ENCODE measurements at places on chromosomes 3 and 15.
A peak's percentile ranks its signal among the peaks of the same experiment; 100 is the strongest.

- DNase-seq, result no peak
Observed at GRCh38 chr3:105674437-105675065, 194.3 kb downstream of the CBLB start.

GRCh38 chr3:126753191-126754160 lies 49.4 kb downstream of the CHCHD6 start:
- DNase-seq, result no peak

DNA sequence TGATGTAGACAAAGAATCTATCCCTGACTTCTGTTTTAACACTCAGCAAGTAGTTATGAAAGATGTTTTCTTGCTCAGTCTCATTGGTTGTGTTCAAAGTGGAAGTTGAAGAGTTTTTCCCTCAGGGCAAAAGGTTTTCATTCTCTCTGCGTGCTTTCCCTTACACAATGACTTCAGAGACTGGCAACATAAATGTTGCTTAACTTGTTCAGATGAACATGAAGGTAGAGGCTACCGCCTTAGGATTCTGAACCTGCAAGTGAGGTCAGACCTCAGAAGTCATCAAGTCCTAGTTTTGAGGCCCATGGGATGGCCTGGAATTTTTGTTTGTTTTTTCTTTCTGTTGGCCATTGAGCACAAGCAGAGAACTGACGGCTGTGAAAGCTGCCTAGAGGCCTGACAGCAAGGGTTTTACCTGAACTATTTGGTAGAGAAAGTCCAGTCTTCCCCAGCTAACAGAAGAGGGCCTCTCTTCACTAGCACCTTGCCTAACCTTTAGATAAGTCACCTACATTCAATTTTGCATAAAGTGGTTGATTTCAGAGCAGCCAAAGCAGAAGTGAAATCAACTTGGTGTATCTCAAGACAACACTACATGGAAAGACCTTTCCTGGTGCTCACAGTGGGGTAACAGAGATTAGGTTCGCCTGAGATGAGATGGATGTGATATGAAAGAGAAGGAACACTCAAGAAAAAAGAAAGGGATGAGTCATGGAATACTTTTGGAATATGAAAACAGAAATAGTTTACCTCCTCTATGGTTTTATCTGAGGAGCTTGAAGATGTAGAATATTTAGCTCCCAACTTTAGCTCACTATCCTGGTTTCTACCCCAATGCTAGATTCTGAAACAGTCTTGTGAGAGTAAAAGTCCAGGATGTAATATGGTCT lies 53.6 kb upstream of the AP4E1 start:
- no peak for DNase-seq

DNA sequence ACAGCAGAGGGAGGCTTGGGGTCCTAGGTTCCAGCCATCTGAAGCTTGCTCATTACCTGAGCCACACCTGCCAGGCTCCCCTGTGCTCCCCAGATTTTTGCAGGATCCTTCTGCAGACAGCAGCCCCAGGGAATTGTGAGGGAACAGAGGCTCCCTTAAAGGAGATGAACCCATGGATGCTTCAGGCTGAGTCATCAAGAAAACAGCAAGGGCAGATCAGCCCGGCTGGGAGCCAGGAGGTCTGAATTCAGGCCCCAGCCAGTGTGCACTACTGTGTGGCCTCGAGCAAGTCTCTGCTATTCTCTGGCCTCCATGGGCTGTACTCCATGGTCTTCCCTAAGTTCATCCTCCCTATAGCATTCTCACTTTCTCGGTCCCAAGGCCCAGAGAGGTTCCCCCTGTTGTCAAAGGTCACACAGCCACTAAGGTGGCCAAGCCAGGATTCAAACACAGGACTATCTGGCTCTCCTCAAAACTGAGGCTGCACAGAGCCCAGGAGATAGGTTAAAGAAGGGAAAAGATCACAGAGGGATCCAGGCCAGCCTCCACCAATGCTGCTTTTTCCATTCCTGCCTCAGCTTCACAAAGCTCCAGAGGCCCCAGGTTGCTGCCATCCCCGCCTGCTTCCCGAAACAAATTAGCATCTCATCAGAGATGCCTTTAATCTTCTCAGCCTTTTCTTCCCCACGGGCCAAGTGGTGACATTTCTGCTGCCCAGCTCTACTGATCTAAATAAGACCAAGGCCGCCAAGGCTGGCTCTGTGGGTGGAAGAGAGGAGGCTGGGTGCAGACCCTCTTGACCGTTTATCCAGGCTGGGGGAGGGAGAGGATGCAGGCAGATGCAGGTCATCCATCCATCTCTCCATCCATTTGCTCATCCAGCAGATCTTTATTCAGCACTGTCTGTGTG lies 21.2 kb upstream of the GRIP2 start:
- no peak for DNase-seq

- no peak for DNase-seq
Observed at GRCh38 chr15:62591842-62592838, 427.1 kb upstream of the C2CD4B start.

GRCh38 chr15:45174069-45174468 lies 13.7 kb downstream of the SHF start:
- no peak for DNase-seq

DNA sequence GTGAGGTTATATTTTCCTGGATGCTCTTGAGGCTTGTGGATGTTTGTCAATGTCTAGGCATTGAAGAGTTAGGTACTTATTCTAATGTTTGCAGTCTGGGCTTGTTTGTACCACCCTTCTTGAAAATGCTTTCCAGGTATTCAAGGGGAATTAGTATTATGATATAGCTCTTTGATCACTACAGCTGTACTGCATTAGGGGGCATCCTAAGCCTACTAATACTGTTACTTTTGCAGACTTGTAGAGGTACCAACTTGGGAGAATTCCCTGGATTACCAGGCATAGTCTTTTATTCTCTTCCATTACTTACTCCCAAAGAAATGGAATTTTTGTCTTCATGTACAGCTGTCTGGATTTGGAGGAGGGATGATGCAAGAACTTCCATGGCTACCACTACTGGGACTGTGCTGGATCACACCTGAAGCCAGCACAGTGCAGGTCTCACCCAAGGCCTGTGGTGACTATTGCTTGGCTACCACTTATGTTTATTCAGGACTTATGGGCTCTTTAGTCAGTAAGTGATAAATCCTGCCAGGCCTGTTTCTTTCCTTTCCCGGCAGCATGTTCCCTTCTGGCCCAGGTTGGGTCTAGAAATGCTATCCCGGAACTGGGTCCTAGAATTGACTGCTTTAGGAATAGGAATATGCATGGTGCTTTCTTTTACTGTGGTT lies 402.9 kb downstream of the IL20RB start:
- DNase-seq, result no peak

- DNase-seq, result no peak
Observed at GRCh38 chr3:102532901-102533300, 98.1 kb downstream of the ZPLD1 start.

- no peak for DNase-seq
Observed at GRCh38 chr3:17678116-17678741, 64.2 kb downstream of the TBC1D5 start.

DNA sequence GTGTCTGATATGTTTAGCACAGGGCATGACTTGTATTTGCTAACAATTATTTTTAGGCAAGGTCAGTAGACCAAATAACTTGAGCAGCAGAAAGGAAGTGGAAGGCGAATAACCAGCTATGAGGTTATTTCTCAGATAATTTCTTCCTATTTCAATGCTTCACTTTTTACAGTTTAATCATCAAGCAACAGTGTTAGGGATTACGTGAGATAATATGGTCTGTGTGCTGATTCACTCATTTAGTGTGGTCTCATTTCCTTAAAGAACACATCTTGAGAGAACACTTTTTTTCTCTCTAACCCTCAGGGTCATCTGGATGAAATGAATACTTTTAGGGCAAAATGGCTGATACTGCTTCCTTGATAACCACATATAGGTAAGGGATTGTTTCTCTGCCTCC lies 126.0 kb upstream of the CCNL1 start:
- no peak for DNase-seq

GRCh38 chr3:187212196-187212545 lies 14.9 kb downstream of the RTP1 start:
- no peak for DNase-seq

DNA sequence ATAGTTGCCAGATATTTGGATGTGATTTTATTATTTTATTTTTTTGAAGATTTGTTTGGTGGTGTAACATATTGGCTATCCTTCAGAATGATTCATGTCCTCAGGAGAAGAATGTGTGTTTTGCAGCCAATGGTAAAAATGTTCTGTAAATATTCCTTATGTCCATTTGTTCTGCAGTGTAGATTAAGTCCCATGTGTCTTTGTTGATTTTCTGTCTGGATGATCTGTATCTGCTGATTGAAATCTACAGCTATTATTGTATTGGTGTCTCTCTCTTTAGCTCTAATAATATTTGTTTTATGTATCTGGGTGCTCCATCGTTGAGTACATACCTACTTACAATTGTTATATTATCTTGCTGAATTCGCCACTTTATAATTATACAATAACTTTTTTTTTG lies 1641.7 kb downstream of the OTOL1 start:
- DNase-seq, result no peak

GRCh38 chr3:42189736-42190135 lies 76.2 kb downstream of the CCK start:
- DNase-seq, result no peak

DNA sequence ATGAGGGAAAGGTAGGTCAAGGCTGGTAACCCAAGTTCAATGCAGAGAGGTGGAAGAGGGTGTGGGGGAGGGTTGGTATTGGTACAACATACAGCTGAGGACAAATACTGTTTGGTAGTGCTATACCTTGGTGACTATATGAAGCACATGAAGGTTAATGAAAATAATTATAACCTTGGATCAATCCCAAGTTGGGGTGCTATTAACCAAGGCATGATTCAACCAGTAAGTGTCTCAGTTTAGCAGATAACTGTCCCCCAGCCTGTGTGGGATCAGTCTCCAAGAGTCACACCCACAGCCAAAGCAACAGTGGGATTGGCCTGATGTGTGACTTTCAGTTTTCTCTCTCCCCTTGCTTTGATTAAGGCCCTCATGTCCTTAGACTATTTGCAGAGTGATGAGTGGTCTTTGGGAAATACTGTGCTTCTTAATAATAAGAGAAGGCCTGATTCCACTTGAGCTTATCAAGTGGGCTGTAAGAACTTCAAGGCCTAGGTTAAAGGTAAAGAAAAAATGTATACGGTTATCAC lies 80.8 kb downstream of the EOMES start:
- no peak for DNase-seq

DNA sequence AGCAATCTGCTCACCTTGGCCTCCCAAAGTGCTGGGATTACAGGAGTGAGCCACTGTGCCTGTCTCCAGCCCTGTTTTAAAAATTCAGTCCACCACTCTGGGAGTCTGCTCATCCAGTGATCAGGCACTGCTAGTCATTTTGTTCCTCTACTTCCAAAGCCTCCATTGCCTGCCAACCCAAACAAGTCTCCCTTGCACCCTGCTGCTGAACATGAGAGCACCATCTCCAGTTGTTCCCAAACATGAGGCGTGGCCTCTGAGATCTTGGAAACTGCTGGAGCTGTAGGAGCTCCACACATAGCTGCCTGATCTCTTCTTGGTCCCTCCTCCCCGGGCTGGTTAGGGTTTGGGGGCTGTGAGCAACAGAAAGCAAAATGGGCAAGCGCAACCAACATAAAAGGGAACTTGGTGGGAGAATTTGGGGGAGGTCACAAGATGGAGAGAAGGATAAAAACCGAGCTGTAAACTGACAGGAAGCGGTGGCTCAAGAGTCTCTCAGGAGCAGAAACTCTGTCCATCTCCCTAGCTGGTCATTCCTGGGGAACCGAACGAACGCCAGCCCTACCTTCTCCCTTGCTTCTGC lies 49.6 kb upstream of the TLE3 start:
- no peak for DNase-seq

DNA sequence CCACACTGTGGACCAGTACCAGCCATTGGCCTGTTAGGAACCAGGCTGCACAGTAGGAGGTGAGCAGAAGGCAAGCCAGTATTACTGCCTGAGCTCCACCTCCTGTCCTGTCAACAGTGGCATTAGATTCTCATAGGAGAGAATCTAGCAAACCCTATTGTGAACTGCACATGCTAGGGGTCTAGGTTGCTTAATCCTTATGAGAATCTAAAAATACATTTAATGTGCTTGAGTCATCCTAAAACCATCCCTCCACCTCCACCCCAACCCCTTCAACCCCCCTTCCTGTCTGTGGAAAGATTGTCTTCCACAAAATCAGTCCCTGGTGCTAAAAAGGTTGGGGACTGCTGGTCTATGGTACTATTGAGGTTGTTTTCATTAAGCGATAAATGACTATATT lies 49.3 kb upstream of the KCNAB1 start:
- no peak for DNase-seq

- no peak for DNase-seq
Observed at GRCh38 chr15:71385457-71385856, 270.2 kb downstream of the THSD4 start.

DNA sequence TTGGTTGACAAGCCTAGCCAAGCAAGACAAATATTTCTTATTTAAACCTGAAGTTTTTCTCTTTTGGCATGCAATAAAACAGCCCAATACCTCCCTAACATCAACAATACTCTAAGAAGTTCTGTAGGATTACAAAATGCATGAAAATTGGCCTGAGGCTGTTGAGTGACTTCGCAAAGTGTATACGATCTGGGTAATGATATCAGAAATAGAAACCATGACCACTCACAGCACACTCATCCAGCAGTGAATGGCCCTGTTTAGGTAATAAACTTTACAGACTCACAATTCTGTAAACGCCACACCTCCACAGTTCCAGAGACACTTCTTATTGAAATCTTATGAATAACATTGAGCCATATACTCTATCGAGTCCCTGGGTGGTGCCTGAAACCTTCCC lies 83.0 kb upstream of the NAALADL2 start:
- DNase-seq, result no peak

- DNase-seq, result no peak
Observed at GRCh38 chr3:113585228-113585627, 52.9 kb downstream of the SIDT1 start.

- DNase-seq, result no peak
Observed at GRCh38 chr15:70235347-70235746, 137.6 kb upstream of the TLE3 start.

- peak; percentile 88 for DNase-seq
Observed at GRCh38 chr15:50686469-50687301, at the start of gene TRPM7. TSS of gene TRPM7 (minus strand) at chr15:50686797. CDS start at chr15:50686533, 264 bp downstream.

DNA sequence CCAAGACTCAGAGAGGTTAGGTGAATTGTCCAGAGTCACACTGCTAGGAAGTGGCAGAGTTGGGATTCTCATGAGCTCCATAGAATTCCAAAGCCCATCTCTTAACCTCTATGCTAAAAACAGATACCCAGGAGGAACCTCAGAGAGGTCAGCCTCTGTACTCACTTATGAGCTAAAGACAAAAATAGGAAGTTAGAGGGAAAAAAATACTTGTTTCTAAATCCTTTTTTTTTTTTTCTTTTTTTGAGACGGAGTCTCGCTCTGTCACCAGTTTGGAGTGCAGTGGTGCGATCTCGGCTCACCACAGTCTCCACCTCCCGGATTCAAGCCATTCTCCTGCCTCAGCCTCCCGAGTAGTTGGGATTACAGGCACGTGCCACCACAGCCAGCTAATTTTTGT lies 31.4 kb downstream of the FSD2 start:
- DNase-seq, result no peak

- no peak for DNase-seq
Observed at GRCh38 chr3:107421170-107421792, 44.0 kb downstream of the CCDC54 start.

DNA sequence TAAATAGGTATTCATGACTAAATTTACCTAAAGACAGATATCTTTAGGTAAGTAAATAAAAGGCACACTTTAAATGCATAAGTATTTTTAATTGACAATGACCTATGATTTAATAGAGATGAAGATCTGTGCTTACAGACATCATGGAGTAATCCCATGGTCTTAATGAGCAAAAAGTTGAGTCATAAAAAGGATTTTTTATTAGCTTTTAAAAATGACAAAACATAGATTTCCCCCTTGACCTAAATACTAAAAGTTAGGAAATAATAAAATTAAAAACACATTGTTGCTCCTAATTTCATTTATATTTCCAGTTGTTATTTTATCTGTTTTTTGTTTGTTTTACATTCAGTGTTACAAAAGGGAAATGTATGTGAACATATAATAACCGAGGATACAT lies 1005.7 kb downstream of the ROBO1 start:
- no peak for DNase-seq

All from stimulated activated CD4-positive, alpha-beta T cell treated with anti-CD3 and anti-CD28 coated beads, Interleukin-12 subunit alpha, Interleukin-12 subunit beta, amount 100 ng/mL, for 48 hours (primary cell).